GM20000 (cell line): ENCODE measurements at places on chromosomes 7 and 10.

DNA sequence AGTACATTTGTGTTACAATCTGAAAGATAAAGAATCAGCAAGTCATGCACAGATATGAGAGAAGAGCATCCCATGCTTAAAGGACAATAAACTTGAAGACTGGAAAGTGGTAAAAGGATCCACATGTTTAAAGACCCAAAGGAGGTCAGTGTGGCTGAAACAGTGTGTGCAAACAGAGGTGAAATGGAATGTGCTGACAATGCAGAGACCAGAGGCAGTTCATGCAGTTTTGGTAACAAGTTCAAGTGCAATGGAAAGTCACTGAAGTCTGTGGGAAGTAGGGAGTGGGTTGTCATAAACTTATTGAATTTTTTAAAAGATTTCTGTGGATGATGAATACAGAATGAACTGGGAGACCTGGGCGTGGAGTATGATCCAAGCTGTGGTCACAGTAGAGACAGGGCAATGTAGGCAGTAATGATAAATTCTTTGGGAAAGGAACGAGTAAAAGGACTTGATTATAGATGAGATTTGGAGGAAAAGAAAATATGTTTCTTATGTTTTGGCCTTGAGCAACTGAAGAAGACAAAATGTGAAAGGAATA is 408.0 kb downstream of the HGF start:
- no peak for DNase-seq

- no peak for DNase-seq
Observed at GRCh38 chr10:12344375-12345110, 4.8 kb upstream of the CAMK1D start.

DNA sequence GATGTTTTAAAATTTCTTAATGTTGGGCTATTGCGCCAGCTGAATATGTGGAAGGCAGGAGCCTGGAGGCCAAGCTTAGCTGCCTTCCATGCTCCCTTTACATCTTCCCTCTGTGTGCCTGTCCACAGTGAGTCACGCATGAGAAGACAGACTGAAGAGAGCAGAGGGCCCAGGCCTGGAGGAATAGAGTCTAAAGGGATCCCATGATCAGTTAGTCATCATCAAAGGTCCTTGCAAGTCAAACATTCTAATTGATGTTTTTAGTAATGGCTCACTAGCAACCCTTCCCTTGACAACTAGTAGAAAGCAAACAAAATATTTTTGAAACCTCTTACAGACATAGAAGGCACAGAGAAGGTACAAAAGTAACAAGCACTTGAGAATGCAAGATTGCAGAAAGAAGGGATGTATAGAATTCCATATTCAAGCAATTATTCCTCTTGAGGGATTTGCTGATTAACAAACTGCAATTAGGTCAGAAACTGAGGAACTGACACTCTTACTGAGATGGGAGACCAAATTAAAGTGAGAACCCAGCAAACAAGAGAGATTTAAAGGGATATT is 30.7 kb upstream of the APBB1IP start:
- DNase-seq: no peak

DNA sequence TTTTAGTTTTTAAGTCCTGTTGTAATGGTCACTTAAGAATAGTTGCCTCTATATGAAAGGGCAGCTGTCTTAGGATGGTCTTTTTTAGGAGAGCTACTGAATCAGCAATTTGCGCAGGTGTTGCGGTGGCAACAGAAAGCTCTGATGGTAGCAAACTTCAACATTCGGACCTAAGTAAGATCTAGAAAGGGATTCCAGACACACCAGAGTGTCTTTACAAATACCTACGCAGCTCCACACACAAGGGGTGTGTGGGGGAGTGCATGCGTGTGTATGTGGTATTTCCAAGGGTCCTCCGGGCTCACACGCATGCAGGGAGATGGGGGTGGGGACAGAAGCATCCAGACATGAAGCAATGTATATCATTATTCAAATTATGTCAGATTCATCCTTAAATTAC is 438.6 kb upstream of the MGMT start:
- DNase-seq: no peak

DNA sequence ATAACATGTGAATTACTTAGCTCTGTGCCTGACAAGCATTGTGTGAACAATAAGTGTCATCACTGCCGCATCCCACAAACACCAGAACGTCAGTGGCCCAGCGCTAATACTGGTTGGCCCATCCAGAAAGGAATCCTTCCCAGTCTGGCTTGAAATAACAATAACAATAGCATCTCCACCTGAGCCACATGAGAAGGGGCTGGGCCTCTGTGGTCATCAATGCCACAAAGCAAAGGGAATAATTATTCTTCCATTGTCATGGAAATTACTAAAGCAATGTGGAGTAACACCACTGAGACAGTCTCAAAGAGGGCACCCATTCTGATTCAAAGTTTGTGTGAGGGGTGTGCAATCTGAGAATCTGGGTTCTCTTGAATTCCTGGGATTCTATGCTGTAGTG is 105.7 kb upstream of the INHBA start:
- DNase-seq: no peak

GRCh38 chr7:83119494-83119893 is 43.2 kb downstream of the PCLO start:
- no peak for DNase-seq

GRCh38 chr10:59126991-59127390 is 49.5 kb upstream of the PHYHIPL start:
- DNase-seq: no peak

GRCh38 chr10:89502549-89502948 is 32.8 kb downstream of the SLC16A12 start:
- no peak for DNase-seq

DNA sequence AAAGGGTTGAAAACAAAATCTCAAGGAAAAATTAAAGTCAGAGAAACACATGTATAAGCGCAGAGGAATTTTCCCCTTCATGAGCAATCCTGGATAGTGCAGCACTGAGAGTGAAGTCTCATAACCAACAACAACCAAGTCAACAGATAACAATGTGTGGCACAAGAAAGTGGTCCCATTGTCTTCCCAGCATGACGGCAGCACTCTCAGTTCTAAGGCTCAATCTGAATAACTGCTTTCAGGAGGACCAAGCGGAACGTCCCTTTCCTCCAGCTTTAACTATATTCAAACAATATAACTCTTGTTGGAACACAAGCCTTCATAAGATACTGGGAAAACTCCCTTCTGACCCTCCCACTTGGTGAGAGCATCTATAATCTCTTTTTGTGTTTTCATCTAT is 137.9 kb downstream of the RAPGEF5 start:
- no peak for DNase-seq

- DNase-seq: peak; percentile 11
Observed at GRCh38 chr7:19713676-19714075, 4.8 kb upstream of the POLR1F start.

GRCh38 chr7:130910949-130911944 is 177.2 kb upstream of the KLF14 start:
- DNase-seq: no peak

DNA sequence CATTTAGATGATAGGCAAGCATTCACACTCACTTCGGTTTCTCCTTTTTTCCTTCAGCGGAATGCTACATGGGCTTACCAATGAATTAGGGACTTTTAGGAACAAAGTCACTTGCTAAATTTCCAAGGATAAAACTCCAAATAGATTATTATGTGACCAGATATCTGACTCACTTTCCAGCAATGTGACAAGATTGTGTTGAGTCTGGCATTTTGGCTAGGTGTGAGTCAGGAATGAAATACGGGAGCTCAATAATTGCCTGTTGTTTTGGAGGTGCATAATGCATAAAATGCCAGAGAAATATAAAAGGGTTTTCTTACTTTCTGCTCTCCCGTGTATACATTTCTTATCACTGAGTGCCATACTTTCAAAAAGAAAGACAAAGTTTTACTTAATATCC is 721.1 kb downstream of the KCNMA1 start:
- no peak for DNase-seq

DNA sequence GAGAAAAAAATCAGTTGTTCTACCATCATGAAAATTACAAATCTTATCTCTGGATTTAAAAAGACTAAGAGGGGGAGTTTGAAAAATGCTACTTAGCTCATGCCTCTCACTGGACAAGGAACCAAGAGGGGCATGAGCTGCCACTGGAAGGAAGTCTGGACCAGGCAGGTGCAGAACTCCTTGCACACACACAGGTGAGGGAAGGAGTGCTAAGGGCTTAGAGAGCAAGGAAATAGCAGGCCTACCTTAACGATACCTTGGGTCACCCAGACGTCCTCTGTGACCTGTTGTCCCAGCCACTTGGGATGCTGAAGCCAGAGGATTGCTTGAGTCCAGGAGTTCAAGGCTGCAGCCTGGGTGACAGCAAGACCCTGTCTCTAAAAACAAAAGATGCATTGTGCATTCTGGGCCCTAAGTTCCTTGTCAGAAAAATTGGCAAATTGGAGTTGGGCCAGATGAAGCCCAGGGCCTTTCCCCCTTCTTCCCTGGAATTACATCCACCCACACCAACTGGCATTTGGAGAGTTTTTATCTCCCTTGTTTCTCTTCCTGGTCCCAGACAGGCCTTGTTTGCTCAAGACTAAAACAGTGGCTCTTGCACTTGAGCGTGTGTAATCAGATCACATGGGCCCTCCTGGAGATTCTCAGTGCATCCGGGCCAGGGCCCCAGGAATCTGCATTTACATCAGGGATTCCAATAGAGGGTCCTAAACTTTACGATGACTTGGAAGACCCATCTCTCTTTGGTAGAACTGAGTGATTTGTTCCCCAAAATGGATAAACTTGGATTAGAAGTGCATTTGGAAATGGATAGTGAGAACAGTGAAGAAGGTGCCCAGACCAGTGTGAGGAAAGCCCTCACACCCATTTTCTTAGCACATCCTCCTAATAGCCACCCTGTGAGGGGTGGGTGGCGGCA is 3.0 kb downstream of the DDIT4 start:
- DNase-seq: no peak

DNA sequence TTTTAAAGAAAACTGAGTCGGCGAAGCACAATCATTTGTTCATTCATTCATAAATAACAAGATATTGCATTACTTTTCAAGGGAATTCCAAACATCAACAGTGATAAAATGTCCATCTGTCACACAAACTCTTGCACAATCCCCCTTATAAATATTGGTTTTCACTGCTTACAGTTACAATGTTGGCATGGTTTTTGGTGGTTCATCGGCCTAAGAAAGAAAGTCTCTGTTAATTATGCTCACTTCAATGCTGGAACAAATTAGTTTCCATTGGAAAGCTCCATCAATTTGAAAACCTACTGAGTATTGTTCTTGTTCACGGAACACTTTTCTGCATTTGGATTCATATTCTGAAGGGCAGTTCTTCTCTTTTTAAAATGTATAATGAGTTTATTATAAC is 188.5 kb downstream of the JAZF1 start:
- DNase-seq: no peak

DNA sequence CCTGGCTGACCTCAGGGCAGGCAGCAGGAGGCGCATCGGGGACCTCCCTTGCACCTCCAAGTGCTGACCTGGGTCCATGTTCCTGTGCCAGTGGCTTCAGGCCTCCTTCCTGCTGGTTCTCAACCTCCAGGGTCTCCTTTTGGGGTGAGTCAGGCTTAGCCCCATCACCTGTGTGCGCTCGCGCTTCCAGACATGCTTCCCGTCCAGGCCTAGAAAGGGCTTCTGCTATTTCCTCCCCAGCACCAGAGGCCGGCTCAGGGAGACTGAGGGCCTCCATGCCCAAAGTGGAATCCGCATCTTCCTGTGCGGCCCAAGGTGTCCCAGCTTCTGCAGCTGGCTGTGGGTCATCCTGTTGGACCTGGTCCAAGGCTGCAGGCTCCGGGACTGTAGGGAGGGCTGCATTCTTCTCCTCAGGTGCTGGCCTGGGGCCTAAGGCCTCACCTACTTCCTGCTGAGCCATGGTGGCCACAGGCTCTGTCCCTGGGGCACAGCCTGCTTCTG is 5.9 kb downstream of the NACAD start:
- no peak for DNase-seq

- DNase-seq: no peak
Observed at GRCh38 chr10:132666705-132667341, 119.1 kb downstream of the NKX6-2 start.

DNA sequence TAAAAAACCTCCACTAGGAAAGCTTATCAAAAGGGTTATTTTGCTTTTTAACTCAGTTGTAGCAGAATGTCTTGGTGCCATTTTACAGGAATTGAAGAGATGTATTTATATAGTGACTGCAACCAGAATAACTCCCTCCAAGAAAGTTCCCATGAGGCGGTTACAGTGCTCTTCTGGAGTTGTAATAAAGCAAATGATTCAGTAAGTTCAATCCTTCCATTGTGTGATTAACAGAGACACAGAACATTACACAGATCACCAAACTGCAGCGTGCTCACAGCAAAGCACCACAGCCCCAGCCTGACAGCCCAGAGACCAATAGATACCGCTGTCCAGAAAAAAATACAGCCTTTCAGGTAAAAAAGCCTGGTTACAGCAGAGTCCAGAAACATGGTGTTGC is 21.9 kb upstream of the CABCOCO1 start:
- no peak for DNase-seq

GRCh38 chr10:24873281-24873683 is 79.1 kb downstream of the PRTFDC1 start:
- no peak for DNase-seq

DNA sequence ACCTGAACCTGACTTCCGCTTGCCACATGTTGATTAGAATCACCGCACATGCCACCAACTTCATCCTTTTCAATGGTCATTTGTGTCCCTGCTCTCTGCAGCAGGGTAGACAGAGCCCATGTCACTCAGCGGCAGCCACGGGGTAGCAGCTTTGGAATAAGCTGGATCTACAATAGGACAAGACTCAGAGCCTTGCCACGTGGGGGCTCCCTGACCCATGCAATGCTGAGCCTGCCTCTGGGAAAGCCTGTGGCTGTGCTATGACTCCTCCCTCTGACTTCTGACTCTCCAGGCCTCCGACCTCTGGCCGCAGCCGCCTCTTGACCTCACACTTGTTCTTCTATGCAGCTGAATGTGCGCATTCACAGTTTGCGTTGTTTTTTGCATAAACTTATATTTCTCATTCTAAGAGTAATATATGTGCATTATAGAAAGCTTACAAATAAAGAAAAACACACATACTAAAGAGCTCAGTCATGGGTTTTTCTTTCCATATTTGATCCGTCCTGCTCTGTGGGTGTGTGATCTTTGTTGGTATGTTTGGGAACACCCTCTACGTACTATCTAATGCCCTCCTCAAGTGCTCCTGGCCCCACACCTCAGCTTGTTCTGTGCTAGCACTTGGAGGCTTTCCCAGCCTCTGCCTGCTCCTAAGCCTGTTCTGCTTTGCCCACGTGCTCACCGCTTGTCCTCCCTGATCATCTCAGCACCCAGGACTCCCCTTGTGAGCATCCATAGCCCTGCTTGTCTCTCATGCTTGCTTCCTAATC is 198.0 kb upstream of the MKI67 start:
- DNase-seq: no peak

GRCh38 chr10:72692744-72692993 is 726 bp downstream of the MCU start:
- no peak for DNase-seq
